Activated CD8-positive, alpha-beta memory T cell treated with anti-CD3 and anti-CD28 coated beads, Interleukin-2, amount 10 ng/mL, durations not matched to agents 7 days and 5 days (primary cell): ENCODE measurements at places on chromosomes 4 and X.

DNA sequence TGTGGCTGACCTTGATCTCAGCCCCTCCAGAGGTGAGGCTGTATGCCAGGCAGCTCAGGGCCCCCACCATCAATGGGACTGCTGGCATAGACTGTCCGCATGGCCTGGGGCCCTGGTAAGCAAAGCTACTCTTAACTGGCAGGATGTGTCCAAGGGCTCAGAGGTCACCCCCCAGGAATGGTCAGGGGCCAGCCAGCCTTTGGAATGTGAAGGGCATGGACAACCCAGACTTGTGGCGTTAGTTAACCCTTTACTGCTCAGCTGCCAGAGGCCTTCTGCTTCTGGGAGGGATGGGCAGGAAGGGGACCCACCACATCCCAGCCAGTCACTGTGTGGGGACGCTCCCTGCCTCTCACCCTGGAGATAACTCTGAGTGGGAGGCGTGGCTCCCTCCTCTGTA lies 80.1 kb upstream of the PSAPL1 start:
- no peak for DNase-seq

- no peak for DNase-seq
These were observed 23.1 kb downstream of the ANTXR2 start for GRCh38 chr4:80049813-80050534.

DNA sequence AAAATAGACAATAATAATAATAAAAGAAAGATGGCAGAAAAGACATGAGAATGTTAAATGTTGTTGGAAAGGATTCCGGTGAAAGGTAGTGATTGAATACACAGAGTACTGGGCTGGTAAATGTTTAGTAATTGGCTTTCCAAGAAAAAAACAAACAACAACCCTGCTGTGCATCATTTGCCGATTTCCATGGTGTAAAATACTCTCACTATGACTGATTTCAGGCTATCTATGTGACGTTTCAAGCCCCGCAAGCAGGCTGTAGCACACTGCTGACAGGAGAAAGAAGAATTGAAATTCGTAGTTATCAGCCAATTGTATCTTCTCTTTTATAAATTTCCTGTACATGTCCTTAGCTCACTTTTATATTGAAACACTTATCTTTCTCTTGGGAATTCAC lies 13.6 kb upstream of the SEPTIN6 start:
- DNase-seq = no peak

DNA sequence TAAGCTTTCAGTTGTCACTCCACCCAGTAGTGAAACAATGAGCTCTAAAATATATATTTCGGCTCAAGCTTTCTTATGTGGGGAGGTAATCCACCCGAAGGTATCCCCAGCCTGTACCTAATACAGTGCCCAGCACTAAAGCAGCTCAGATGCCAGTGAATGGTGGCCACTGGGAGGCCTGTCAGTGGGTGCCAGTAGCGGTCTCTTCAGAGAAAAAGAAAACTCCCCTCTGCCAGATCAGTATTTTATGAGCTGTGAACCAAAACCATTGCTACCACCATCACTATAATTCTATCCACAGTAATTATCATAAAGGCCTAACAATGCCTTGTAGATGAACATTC lies 835 bp upstream of the NFKB1 start:
- DNase-seq = peak; percentile 59

DNA sequence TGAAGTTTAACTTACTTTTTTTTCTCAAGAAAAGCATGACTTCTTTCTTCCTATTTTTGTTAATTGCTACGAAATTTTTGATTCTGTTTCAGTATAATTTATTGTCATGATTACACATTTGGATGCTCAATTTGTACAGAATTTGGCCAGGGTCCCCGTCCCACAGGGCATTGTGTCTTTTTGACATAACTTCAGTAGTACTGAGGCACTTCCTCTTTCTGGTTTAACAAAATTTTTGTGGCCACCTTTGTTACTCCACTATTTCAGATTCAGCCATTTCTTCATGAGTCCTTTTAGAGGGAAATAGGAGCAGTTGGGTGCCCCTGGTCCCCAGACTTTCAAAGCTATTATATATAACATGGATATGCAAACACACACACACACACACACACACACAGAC lies 1248.7 kb downstream of the PCDH7 start:
- DNase-seq = no peak

- no peak for DNase-seq
These were observed 55.5 kb downstream of the VCX3B start for GRCh38 chrX:8520178-8520577.

- DNase-seq = no peak
These were observed 841 bp downstream of the TBC1D19 start for GRCh38 chr4:26584725-26585124.

DNA sequence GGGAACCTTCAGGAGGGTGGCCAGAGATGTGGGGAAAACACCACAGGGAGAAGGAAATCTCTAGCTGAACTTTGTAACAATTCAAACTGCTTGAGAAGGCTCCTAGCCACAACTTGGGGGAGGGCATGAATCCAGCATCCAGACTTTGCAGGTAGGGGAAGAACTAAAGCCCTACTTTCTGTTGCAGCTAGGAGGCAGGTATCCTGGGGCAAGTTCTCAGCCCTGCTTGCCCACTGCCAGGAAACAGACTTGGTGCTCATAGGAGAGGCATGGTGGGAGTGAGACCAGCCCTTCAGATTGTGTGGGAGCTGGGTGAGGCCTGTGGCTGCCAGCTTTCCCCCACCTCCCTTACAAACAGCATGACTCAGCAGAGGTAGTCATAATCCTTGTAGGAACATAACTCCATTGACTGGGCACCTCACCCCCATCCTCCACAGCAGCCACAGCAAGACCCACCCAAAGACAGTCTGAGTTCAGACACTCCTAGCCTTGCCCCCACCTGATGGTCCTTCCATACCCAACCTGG lies 209.5 kb upstream of the CPEB2 start:
- no peak for DNase-seq

DNA sequence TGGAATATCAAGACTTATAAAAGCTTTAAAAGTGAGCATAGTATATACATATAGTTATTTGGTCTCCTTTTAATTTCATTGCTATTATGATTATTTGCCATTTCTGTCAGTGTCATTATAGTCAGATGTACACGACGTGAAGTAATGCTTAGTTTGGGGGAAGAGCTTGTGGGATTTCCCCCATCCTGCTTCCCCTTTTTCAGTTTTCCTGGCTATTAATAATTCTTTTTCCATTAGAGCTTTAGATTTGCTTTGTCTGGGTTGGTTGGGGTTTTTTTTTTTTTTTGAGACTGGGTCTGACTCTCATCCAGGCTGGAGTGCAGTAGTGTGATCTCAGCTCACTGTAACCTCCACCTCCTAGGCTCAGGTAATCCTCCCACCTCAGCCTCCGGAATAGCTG lies 5.4 kb downstream of the ABCE1 start:
- no peak for DNase-seq

DNA sequence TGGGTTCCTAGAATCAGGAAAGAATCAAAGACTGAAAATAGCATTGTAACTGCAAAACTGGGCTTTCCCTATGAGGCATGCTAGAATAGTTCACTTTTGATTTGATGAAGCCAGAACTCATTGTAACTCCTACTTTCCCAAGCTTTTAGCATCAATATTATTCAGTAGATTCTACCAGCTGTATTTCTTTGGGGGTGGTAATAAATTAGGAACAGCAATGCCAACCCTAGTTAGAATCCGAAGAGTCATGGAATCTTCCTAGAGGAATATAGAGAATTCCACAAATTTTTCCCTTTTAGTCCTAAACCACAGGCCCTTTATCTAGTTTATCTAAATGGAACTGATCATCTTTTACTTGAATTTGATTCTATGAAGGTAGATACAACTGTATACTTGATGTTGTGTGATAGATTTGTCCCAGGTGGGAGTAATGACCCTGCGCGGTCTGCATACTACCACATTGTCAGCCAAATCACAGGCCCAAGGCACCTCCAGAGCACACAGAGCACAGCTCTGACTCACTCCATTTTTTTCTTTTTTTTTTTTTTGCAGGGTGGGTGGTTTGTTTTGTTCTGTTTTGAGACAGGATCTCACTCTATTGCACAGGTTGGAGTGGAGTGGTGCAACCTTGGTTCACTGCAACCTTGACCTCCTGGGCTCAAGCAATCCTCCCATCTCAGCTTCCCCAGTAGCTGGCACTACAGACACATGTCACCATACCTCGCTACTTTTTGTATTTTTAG lies 66.6 kb downstream of the EDNRA start:
- no peak for DNase-seq

GRCh38 chrX:119694601-119695534 lies 1.9 kb upstream of the SEPTIN6 start:
- no peak for DNase-seq

DNA sequence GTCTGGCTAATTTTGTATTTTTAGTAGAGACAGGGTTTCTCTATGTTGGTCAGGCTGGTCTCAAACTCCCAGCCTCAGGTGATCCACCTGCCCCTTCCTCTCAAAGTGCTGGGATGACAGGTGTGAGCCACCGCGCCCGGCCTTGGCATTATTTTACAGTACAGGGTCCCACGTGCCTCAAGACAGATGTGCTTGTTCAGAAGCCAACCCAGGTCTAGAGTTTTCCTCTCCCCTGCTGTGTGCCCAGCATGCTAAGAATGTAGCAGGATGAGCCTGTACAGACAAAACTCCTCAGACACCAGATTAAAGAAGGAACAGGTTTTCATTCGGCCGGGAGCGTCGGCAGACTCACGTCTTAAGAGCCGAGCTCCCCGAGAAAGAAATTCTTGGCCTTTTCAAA lies 42.2 kb downstream of the CRLF2 start:
- peak; percentile 27 for DNase-seq

DNA sequence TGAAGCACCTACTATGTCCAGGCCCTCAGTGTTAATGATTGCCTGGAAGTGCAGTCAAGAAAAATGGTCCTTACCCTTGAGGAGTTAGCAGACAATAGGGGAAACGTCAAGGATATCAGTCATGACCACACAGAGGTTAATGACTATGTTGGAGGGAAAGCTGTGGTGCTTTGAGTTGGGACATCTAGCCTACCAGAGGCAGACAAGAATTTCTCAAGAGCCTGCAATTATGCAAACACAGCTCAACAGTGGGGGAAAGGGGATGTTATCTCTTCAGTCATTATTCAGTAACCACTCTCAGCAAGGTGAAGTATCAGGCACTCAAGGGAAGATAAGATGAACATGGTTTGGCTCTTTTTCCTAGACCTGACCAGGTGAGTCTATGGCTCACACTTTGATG lies 7.0 kb upstream of the FGFBP1 start:
- DNase-seq = no peak

DNA sequence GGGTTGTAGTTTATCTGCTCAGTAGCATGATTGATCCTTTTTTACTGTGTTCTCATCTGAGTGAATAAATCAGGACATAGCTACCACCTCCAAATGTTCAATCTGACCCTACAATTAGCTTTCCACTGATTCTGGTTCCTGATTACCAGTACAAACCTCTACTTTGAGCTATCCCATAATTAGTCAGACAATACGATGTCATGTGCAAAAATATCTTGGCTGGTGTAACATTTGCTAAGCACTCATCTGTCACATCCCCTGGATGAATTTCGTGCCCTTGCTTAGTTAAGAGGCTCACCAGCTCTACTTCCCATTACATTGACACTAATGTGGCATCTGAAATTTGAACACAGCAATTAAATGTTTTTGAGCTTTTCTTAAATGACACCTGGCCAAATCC lies 1101.0 kb upstream of the PCDH7 start:
- no peak for DNase-seq

DNA sequence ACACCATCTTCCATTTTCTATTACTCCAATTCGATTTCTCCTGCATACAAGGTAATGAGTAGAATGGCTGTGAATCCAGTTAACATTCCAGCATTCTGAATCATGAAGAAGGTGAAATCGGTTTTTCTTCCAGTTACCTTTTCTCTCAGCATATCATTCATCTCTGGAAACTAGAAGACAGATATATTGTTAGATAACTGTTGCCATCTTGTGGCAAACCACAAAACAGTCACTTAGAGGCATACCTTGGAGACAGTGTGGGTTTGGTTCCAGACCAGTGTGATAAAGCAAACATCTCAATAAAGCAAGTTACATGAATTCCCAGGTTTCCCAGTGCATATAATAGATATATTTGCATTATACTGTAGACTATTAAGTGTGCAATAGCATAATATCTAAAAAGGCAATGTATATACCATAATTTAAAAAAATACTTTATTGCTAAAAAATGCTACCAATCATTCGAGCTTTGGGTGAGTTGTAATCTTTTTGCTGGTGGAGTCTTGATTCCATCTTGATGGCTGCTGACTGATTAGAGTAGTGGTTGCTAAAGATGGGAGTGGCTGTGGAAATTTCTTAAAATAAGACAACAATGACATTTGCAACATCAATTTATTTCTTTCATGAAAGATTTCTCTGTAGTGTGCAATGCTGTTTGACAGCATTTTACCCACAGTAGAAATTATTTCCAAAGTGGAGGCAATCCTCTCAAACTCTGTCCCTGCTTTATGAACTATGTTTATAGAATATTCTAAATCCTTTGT lies 82.1 kb downstream of the SLC39A8 start:
- peak; percentile 43 for DNase-seq

DNA sequence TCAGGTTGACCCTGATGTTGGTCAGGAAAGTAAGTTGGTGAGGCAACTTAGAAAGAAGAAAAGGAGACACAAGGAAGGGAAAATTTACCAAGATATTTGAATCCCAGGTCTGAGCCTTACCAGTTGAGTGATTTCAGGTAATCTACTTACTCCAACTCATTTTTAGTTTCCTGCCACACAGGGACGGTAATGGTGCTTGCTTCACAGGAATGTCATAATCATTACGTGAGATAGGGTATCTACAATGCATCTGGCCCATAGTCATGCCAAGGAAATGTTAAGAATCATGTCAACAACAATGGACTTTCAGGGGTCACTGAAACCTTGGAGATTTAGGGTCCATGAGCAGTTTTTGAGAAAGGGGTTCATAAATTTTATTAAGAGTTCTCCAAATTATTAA lies 195.4 kb upstream of the HHIP start:
- no peak for DNase-seq
